NCI-H1930 (cell line): ENCODE measurements at places on chromosomes 16 and 17.

GRCh38 chr17:77513045-77513444 lies 372.3 kb downstream of the SEC14L1 start:
- no peak for DNase-seq

DNA sequence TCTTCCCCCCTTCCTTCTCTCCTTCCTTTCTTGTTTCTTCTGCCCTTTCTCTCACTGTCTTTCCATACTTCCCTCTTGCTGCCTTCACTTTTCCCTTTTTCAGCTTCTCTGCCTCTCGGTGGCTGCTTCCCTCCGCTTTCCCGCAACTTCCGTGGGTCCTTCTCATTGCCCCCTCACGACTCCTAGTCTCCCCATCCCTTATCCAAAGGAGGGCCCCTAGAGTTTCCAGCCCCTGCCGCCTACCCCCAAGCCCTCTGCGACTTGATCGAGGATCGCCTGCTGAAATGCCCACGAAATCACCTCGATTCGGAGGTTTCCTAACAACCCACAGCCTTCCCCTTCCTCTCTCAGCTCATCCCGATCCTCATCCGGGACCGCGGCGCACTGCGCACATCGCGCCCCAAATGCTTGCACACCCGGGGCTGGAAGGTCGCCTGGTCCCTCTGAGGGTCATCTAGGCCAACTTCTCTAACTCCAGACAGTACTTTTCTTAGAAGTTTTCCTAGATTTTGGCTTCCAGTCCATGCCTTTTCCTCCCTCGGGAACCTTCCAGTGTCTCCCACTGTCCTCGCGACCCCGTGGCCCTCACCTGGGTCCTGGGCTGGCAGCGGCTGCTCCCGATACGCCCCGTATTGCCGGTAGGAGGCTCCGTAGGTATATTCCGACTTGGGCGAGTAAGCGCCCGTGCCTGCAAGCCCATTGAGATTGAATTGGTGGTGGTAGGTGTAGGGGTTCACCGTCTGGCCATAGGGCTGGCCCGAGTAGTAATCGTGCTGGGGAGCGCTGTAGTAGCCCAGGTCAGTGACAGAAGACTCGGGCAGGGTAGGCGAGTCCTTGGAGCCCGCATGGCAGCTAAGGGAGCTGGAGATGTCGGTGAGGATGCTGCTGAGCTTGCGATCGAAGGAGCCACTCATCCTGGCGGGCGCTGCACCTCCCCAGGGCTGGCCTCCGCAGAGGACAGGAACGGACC lies 654 bp downstream of the DLX3 start:
- DNase-seq: no peak

GRCh38 chr16:74888888-74889287 lies 96.0 kb downstream of the WDR59 start:
- DNase-seq: no peak

- no peak for DNase-seq
Measured at GRCh38 chr16:70701036-70701435, 15.2 kb upstream of the MTSS2 start.

DNA sequence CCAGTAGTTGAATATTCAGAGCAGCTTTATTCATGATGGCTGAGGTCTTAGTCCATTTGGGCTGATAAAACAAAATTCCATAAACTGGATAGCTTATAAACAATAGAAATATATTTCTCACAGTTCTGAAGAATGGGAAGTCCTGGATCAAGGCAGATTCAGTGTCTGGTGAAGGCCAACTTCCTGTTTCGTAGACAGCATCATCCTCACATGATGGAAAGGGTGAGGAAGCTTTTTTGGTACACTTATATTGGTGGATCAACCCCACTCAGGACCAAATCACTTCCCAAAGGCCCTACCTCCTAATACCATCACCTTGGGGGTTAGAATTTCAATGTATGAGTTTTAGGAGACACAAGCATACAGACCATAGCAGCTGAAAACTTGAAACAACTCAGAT lies 224.2 kb downstream of the CYB561 start:
- no peak for DNase-seq

DNA sequence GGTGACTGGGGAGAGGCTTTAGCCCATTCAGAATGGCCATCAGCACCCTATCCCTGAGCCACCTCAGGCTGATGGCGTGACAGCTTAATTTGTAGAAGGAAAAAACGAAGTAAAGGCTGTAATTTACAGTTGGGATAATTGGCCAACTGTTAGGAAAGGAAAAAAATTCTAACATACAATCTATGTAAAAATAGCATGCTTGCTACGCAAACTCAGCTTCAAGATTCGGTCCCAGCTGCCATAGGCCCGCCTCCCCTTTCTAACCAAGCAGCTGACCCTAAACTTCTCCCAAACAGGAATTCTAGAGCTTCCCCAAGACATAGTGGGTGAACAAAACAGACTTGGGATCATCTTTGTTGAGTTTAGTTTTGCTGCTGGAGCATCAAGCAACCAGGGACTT lies 4.9 kb downstream of the SEZ6 start:
- DNase-seq: no peak

DNA sequence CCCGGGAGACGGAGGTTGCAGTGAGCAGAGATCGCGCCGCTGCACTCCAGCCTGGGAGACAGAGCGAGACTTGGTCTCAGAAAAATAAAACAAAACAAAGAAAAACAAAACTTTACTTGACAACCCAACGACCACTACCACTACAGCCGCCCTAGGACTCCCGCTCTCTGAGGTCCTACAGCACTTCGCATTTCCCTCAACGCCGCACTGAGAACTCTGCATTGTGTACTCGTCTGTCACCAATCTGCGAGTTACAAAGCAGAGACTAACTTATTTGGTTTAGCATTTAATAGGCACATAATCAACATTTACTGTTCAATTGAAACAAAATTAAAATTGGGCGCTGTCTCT lies 479 bp upstream of the ZNF207 start:
- no peak for DNase-seq

DNA sequence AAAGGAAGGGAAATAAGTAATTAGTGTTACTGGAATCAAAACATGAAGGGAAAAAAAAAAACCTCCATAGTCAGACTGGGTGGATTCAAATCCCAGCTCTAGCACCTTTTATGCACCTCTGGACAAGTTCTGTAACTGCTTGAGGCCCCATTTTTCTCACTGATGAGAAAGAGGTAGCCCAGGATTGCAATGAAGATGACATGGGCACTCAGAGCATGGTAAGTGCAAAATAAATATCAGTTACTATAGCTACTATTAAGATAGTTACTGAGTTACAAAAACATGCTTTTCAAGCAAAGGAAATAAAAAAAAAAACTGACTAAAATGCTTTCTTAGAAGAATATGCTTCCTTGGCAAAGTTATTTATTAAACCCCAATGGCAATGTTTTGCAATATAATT lies 58.8 kb downstream of the CEP95 start:
- DNase-seq: no peak

DNA sequence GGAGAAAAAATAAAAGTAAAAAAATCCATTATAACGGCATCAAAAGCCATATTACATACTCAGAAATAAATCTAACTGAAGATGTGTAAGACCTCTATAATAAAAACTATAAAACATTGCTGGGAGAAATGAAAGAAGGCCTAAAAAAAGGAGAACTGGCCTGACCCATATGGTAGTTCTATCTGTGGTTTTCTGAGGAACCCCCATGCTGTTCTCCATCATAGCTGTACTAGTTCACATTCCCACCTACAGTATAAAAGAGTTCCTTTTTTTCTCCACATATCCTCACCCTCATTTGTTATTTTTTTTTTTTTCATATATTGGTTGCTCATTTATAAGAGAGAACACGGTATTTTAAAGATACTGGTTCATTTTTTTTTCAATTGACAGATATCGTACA lies 191.8 kb downstream of the STX8 start:
- no peak for DNase-seq
